ENCODE measurements at places on chromosomes 5 and 9. TPM values are rescaled to one million over a fixed set of nuclear protein-coding genes. Genes with fewer than 3 reads are reported as not detected.

GRCh38 chr5:158074992-158075769 is 216.2 kb upstream of the CLINT1 start:
- peak; percentile 66 for DNase-seq

DNA sequence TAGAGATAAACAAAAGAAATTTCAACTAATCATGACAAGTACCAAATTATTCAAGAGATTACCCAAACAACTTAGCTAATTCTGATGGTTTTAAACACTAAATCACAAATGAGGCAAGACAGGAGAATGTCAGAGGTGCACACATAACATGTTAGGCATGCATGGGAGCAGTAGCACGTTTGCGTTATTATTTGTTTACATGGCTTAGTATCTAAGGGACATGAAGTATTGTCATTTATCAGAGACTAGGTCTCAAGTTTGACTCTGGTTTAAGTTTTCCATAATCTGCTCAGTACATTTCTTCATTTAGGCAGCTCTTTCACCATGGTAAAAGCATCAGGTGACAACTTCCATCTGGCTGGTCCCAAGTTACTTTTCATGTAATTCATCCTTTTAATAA is 244.1 kb upstream of the TNC start:
- DNase-seq: no peak

DNA sequence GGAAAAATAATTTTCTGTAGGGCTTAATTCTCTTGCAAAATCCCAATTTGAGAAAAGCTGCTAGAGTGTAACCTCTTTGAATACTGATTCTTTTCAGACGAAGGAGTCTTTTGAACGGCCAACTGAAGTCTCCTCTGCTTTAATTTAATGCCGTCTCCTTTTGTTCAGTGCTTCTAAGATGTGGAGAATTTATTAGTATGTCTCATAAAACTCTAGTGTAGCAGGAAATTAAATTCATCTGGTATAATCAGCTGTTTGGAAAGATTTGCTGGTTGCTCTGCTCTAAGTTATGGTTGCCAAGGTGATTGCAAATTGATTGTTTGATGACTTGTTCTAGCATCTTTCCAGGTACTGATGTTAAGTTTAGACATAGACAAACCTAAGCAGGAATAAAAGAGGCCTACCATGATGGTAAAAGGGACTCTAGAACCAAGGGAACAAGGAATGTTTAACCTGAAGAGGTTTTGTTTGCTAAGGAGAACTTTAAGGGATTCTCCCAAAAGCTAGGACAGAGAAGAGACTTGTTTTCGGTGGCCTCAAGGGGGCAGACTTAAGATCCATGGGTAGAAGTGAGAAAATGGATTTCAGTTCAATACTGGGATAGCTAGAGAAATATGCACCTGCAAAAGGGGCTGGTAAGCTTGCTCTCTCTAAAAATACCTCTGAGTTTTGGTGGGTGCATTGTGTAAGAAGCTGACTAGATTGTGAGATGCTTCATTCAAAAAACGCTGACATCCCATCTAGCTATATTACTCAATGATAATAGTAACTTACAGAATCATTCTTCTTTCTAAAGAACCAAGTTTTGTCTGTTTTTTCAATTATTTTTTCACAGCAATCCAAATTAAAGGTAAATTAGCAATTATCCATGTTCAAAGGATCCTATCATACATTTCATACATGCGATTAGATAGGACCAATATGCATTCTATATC is 5.7 kb upstream of the ADRB2 start:
- no peak for DNase-seq

GRCh38 chr9:72361217-72361616 is 3.8 kb downstream of the ZFAND5 start:
- no peak for DNase-seq

The OR1L8 gene
- total RNA-seq: not detected

GRCh38 chr5:36724467-36725332 is 118.3 kb downstream of the SLC1A3 start:
- no peak for DNase-seq

All from WTC11 (cell line).